CD4-positive, alpha-beta memory T cell (primary cell): ENCODE measurements at places on chromosomes 11 and 22.

- H3K4me1 ChIP-seq, result peaks cover 18% of the 10 kb centered on the region
- H3K27ac ChIP-seq, result no peak overlapping the region
- H3K27me3 ChIP-seq, result peaks cover 11% of the 10 kb centered on the region
These were observed 61.1 kb downstream of the NFAM1 start for GRCh38 chr22:42371099-42371498.

- no peak for DNase-seq
- peaks cover 5% of the 10 kb centered on the region for H3K4me1 ChIP-seq
- no peak overlapping the region for H3K27ac ChIP-seq
- H3K4me3 ChIP-seq, result no peak overlapping the region
- H3K27me3 ChIP-seq, result peaks cover 10% of the 10 kb centered on the region
These were observed 56.2 kb upstream of the SC5D start for GRCh38 chr11:121236115-121237001.

DNA sequence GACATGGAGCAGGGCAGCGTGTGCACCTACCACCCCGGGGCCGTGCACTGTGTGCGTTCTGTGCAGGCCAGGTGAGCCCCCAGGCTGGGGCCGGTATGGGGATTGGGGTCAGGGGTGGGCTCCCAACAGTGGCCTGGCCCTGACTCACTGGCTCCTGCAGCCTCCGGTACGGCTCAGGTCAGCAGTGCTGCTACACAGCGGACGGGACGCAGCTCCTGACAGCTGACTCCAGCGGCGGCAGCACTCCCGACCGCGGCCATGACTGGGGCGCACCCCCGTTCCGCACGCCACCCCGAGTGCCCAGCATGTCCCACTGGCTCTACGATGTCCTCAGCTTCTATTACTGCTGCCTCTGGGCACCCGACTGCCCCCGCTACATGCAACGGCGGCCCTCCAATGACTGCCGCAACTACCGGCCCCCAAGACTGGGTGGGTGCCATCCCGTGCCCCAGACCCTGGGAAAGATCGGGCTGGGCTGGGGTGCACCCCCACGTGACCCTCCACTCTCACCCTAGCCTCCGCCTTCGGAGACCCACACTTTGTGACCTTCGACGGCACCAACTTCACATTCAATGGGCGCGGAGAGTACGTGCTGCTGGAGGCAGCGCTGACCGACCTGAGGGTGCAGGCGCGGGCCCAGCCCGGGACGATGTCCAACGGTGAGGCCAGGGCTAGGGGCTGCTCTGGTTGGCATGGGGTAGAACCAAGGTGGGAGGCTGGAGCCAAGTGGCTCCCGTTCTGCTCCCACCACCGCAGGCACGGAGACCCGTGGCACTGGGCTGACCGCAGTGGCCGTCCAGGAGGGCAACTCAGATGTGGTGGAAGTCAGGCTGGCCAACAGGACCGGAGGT is 4.4 kb downstream of the SUSD2 start:
- no peak overlapping the region for H3K27ac ChIP-seq
- no peak overlapping the region for H3K4me3 ChIP-seq
- no peaks in the 10 kb centered on the region for H3K4me1 ChIP-seq
- DNase-seq, result no peak

DNA sequence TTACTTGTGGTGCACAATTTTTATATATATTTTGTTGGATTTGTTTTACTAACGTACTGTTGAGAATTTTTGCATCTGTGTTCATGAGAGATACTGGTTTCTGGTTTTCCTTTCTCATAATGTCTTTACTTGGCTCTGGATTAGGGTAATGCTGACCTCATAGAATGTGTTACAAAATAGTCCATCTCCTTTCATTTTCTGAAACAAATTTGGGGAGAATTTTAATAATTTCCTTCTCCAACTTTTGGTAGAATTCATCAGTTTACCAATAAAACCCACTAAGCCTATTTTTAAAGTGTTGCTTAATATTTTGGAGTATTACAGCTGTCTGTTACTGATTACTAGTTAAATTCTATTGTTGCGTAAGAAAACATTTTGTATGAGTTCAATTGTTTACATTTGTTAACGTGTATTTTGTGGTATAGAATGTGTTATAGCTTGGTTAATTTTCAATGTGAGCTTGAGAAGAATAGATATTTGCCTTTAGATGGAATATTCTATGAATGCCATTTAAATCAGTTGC is 11.5 kb downstream of the TRIM22 start:
- no peaks in the 10 kb centered on the region for H3K27me3 ChIP-seq
- no peak overlapping the region for H3K27ac ChIP-seq

- H3K27me3 ChIP-seq, result peaks cover 11% of the 10 kb centered on the region
- DNase-seq, result no peak
- H3K4me3 ChIP-seq, result no peak overlapping the region
- no peak overlapping the region for H3K27ac ChIP-seq
- no peaks in the 10 kb centered on the region for H3K36me3 ChIP-seq
These were observed 4.9 kb downstream of the PNPLA3 start for GRCh38 chr22:43928468-43928867.

DNA sequence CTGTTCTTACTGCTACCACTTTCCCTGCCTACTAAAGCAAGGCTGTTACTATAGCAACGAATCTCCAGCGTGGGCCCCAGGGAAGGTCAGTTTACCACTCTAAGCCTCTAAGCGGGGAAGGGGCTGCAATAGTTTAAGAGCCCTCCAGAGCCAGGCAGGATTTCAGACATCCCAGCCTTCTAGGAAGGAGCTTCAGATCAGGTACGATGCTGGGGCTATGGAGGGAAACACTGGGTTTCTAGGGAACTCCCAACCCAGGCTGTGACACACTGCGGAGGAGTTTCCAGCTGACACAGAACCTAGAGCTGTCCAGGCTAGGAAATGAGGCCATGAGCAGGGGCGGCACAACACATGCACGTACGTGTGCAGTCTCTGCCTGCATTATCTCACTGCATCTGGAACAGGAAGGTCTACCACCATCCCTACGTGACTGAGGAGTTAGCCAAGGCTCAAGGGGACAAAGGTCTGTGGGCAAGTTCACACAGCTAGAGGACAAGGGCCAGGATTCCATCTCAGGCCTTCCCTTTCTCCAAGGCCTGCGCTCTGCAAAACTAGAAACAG is 20.4 kb downstream of the HPS4 start:
- H3K36me3 ChIP-seq, result peaks cover 56% of the 10 kb centered on the region
- no peak overlapping the region for H3K4me3 ChIP-seq
- no peak overlapping the region for H3K27ac ChIP-seq
- H3K4me1 ChIP-seq, result no peaks in the 10 kb centered on the region
- H3K27me3 ChIP-seq, result no peaks in the 10 kb centered on the region
- no peak for DNase-seq

DNA sequence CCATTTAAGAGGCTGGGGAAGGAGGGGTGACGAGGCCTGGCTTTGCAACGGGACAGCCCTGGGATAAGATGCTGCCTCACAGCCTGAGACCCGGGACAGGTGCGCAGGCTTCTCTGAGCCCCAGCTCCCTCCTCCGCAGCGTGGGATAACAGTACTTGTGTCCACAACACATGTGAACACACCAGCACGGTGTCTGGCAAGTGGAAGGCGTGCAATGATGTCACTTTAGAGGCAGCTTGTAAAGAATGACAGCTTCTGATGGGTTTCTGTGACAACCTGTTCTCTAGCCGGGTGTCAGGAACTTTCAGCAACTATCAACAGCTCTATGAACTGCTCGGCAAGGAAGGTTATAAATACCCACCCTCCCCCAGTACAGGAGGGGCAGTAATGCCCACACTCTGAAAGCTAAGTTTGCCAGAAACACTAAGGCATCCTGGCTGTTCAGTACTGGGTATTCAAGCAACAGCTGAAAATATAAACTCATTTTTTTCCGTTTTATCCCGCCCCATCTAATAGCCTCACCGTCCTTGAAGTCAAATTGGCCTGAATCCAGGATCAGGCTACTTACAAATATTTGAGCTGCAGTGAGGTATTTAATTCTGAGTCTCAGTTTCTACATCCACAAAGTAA is 59.7 kb downstream of the MYH9 start:
- peak; percentile 37 for DNase-seq
- H3K27ac ChIP-seq, result peak overlapping the region; percentile 84
- peaks cover 66% of the 10 kb centered on the region for H3K36me3 ChIP-seq
- H3K4me1 ChIP-seq, result peaks cover 60% of the 10 kb centered on the region
- H3K27me3 ChIP-seq, result no peaks in the 10 kb centered on the region
- H3K4me3 ChIP-seq, result no peak overlapping the region

- H3K4me3 ChIP-seq, result peak overlapping the region; percentile 30
- DNase-seq, result peak; percentile 63
- H3K27me3 ChIP-seq, result no peaks in the 10 kb centered on the region
- H3K27ac ChIP-seq, result peak overlapping the region; percentile 64
These were observed 60.6 kb downstream of the FAM83F start for GRCh38 chr22:40055143-40055883.

DNA sequence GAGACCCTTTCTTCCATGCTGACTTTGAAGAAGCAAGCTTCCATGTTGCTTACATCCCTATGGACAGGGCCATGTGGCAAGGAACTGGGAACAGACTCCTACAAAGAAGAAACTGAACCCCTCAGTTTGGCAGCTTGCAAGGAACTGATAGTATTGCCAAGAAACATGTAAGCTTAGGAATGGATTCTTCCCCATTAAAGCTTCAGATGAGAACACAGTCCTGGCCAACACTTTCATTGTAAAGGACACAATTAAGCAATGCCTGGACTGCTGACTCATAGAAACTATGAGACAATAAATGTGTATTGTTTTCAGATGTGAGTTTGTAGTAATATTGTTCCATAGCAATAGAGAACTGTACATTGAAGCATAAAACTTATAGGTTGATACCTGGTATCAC is 82.4 kb downstream of the AASDHPPT start:
- H3K4me3 ChIP-seq, result no peak overlapping the region
- no peaks in the 10 kb centered on the region for H3K4me1 ChIP-seq
- no peak overlapping the region for H3K27ac ChIP-seq
- H3K27me3 ChIP-seq, result no peaks in the 10 kb centered on the region
- DNase-seq, result no peak

- peaks cover 19% of the 10 kb centered on the region for H3K4me1 ChIP-seq
- peak overlapping the region; percentile 98 for H3K4me3 ChIP-seq
- H3K27ac ChIP-seq, result peak overlapping the region; percentile 95
- no peaks in the 10 kb centered on the region for H3K27me3 ChIP-seq
- H3K36me3 ChIP-seq, result peaks cover 10% of the 10 kb centered on the region
These were observed 1.5 kb downstream of the CHEK1 start for GRCh38 chr11:125626288-125626950.

DNA sequence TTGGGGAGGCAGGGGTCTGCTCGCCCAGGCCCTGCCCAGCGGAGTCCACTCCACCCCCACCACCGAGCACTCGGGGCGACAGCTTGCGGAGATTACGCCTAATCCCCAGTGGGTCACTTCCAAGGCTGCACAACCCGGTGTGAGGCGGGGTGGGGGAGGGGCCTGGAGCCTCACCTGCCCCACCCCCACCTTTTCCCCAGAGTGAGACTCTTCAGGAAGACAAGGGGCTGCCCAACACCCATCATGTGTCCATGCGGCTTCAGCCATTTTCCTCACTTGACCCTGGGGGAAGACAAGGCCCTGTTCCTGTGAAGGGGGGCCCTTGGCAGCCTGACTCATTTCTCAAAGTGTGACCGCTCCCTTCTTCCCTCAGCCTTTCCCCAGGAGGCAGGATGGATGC is 12.5 kb downstream of the SYNGR1 start:
- H3K27me3 ChIP-seq, result no peaks in the 10 kb centered on the region
- H3K4me3 ChIP-seq, result no peak overlapping the region
- H3K27ac ChIP-seq, result no peak overlapping the region
- H3K4me1 ChIP-seq, result no peaks in the 10 kb centered on the region
- no peaks in the 10 kb centered on the region for H3K36me3 ChIP-seq
- no peak for DNase-seq

DNA sequence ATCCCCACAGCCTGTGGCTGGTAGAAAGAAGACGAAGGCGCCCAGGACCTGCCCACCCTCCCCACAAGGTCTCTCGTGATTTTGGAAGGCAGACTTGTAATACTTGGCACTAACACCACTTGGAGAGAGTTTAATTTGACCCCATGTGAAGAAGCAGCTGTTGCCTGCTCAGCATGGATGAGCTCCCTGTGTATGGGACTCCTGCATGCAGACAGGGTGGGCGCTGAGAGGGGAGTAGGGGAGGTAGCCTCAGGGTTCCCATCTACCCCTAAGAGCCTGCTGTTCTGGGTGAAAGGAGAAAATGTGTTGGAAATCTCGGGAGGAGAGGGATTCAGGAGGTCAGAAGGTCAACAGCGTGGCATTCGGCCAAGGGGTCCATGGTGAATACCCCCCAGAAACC is 625.9 kb downstream of the TBC1D22A start:
- H3K27me3 ChIP-seq, result no peaks in the 10 kb centered on the region
- no peaks in the 10 kb centered on the region for H3K36me3 ChIP-seq
- no peaks in the 10 kb centered on the region for H3K4me1 ChIP-seq
- no peak overlapping the region for H3K27ac ChIP-seq
- H3K4me3 ChIP-seq, result no peak overlapping the region
- no peak for DNase-seq

- no peaks in the 10 kb centered on the region for H3K4me1 ChIP-seq
- H3K4me3 ChIP-seq, result no peak overlapping the region
- H3K27ac ChIP-seq, result no peak overlapping the region
These were observed 34.6 kb downstream of the PARVG start for GRCh38 chr22:44215287-44215686.

GRCh38 chr11:76588455-76589325 is 81.9 kb downstream of the LRRC32 start:
- DNase-seq, result no peak
- H3K27me3 ChIP-seq, result no peaks in the 10 kb centered on the region
- no peak overlapping the region for H3K27ac ChIP-seq
- H3K4me3 ChIP-seq, result no peak overlapping the region

GRCh38 chr11:20444535-20444934 is 57.0 kb downstream of the PRMT3 start:
- DNase-seq, result no peak
- no peak overlapping the region for H3K27ac ChIP-seq
- H3K4me1 ChIP-seq, result no peaks in the 10 kb centered on the region
- H3K4me3 ChIP-seq, result no peak overlapping the region
- no peaks in the 10 kb centered on the region for H3K27me3 ChIP-seq

GRCh38 chr22:42960531-42961399 is 54.2 kb downstream of the PACSIN2 start:
- no peak overlapping the region for H3K27ac ChIP-seq
- no peaks in the 10 kb centered on the region for H3K36me3 ChIP-seq
- no peaks in the 10 kb centered on the region for H3K27me3 ChIP-seq
- no peak overlapping the region for H3K4me3 ChIP-seq
- DNase-seq, result no peak

- peaks cover 62% of the 10 kb centered on the region for H3K36me3 ChIP-seq
- H3K4me3 ChIP-seq, result no peak overlapping the region
- no peak for DNase-seq
- H3K27me3 ChIP-seq, result no peaks in the 10 kb centered on the region
These were observed 27.7 kb upstream of the RAB1B start for GRCh38 chr11:66240781-66241136.
